ENCODE measurements at places on chromosomes 3 and 15.
A peak's percentile ranks its signal among the peaks of the same experiment; 100 is the strongest.

DNA sequence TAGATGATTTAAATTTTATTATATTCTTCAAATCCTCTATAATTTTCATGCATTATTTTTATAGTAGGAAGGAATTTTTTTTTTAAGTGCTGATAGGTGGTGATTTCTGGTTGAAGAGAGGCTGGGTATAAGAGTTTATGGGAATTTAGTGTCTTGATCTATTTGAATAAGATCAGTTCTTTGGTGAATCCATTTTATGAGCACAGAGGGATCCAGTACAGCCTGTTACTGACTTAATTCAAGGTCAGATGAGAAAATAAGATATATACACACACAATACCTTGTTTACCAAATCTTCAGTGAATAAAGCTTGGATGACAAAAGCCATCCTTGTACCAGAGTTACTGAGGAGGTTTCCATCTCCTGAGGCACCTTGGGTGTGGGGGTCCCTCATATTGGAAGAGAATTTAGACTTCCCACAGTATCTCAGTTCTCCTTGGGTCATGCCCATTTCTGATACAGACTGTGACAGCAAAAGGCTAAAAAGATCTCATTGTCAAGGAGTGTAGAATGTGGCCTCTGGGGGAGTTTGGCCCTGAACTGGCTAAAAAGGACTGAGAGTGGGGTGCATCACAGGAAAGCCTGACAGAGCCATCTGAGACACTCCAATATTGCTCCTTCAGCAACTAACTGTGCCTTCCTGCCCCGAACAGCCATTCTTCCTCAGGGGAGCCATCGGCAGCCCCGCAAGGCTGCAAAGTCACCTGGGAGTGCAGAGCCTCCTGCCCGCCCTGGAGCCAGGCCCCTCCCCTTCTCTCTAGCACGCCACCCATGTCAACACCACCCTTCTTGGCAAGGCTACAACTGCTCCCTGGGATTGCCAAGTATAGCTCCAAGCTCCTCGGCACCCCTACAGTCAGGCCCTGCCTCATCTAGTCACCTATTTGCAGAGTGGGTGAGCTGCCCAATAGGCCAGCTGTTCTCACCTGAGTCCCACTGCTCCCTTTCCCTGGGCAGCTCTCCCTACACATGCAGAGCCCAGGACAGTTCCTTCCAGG is 43.1 kb upstream of the HACD2 start:
- DNase-seq = no peak

GRCh38 chr3:165193366-165194254 is 2.6 kb downstream of the SLITRK3 start:
- DNase-seq = no peak

- DNase-seq = no peak
Observed at GRCh38 chr15:78353093-78353492, 12.9 kb downstream of the CRABP1 start.

GRCh38 chr3:129572603-129573002 is 29.6 kb downstream of the H1-8 start:
- no peak for DNase-seq

- DNase-seq = peak; percentile 38
Observed at GRCh38 chr3:188792793-188793192, 379.0 kb upstream of the TPRG1 start.

DNA sequence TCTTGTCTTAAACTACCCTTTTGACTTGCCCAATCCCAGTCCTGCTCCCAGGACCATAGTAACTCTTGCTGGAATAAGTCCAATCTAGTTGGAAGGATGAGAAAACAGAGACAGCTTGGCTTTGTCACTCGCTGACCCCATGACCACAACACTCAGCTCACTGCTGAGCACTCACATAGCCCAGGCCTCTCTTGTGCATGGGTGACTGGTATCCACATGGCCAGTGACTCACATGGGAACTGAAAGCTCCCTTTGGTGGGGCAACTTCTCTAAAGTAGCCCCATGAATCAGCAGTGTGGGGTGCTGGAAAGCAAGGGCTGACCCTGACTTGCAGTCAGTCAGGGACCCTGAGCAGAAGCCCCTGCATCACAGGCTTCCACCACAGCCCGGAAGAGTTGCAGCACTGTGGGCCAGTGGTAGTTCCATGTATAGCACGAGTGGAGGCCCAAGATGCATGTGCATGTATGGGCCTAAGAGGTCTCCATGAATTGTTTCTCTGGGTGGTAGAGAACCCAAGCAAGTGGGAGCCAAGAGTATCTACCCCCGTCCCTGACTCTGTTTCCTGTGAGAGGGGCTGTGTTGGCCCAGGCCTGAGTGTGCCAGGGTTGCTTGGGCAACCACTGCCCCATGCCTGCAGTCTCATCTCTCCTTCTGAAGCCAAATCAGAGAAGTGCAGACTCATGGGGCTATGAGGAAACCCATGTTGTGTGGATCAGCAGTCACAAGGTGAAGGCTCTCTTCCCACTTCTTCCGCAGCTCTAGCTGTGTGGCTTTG is 62.1 kb upstream of the XCR1 start:
- no peak for DNase-seq

GRCh38 chr3:126546549-126547239 is 12.0 kb downstream of the C3orf22 start:
- no peak for DNase-seq

DNA sequence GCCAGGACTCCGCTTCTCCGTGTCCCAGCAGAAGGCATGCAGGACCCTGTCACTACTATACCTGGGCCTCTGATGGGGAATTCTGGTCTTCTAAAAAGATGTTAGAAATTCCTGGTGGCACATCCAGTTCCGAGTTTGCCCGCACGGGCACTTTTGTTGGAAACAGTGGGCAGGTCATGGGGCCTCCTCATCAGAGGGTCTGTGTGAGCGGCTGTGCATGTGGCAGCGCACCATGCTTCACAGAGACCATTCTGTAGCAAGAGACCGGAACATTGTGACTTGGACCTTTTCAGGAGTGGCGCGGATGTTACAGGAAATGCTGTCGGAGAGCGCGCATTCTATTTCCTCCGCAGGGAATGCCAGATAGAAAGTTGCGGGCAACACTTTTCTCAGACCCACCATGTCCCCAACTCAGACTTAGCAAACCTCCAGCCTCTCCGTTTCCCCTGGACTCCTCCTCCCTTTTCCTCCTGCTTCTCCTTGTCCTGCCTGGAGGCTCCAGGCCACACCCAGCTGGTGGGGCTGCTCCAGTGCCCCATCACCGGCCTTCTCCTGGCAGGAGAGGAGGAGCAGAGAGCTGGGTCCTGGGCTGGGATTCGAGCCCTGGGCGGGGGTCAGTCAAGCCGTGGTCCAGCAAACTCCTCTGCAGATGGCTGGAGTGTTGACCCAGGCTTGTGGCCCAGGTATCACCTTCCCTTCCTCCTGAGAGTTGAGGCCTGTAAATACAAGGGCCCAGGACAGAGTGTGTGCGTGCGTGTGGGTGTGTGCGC is 46.6 kb downstream of the KLF13 start:
- no peak for DNase-seq

DNA sequence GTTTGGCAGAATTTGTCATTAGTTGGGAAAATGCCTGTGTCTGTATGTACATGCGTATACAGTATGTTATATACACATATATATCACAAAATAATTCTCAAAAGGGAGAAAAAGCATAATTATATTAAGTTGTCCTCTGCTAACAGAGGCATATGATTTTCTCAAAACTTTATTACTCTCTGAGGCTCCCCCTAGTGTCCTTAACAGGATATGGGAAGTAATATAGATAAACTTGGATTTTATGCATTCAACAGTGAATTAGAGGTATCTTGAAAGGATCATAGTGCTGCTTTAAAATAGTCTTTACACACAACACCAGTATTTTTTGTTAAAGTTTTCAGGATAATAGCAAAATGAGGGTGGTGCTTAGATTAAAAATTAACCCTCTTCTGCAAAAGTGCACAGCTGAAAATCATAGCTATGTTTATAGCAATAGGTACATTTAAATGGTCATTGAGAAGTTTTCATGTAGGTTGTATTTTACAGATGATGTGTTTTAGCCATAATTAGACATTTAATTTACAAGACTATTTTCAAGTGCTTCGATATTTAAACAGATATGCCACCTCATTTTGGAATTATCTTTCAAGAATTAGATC is 454.0 kb upstream of the ROBO2 start:
- no peak for DNase-seq

DNA sequence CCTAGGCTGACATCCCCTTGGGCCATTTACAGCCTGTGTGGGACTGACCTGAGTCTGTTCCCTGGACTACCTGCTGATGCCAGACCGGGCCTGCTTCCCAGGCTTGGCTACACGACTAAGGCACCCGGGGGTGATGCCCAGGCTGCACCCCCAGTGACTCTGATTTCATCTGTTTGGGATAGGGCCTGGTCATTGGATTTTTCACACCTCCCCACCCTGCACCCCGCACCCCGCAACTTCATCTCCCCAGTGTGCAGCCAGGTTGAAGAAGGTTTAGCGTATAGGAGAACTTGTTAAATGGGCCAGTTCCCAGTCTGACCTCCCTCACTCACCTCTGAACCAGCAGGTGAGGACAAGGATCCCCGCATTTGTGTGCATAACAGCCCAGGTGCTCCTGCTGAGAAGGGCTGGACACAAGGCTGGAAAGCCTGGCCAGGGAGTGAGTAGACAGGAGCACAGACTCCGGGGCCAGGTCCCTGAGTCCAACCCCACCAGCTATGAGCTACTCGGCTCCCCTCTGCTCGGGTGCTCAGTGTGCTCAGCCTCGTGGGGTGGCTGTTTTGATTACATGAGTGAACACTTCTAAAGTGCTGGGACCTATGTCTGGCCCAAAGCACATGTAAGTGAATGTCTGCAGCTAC is 18.5 kb downstream of the SLC6A20 start:
- DNase-seq = no peak

- DNase-seq = no peak
Observed at GRCh38 chr3:151562891-151563290, 102.0 kb upstream of the IGSF10 start.

GRCh38 chr3:142912402-142913172 is 23.7 kb upstream of the PCOLCE2 start:
- DNase-seq = no peak

DNA sequence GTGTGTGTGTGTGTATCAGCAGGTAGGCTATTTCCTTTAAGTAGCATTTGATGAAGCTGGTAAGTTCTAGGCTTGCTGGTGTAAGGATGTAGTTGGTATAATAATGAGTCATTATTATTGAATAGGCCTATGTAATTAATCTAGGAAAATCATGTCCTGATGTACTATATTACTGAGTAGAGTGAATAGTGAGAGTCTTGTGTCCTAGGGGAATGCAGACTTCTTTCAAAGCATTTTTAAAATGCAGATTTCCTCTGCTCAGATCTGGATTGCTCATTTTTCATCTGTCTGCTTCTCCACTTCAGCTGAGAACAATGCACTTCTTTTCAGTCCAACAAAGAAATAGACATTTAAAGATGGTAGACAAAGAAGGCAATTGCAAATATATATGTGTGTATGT is 434.2 kb upstream of the ONECUT1 start:
- DNase-seq = no peak

GRCh38 chr3:2097641-2098191 is 950 bp upstream of the CNTN4 start:
- DNase-seq = no peak

DNA sequence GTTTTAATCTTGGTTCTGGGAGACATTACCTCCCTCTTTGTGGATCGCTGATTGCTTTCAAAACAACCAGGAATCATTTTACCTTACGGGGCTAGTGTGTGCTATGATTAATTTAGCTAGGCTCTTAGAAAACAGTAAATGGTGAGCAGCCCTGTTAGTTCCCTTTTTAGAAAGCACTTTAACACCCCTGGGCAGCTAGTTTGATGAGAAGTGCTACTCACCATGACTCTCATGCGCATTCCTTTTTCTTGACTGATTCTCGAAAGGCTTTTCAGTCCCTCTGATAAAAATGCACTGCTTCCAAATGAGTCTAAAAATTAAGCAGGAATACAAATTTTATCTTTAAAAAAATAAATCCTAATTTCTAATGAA is 75.3 kb upstream of the LEKR1 start:
- DNase-seq = no peak

- DNase-seq = no peak
Observed at GRCh38 chr3:124318656-124319055, 326.7 kb upstream of the ROPN1 start.

GRCh38 chr3:194518652-194519051 is 31.9 kb upstream of the ATP13A3 start:
- no peak for DNase-seq

DNA sequence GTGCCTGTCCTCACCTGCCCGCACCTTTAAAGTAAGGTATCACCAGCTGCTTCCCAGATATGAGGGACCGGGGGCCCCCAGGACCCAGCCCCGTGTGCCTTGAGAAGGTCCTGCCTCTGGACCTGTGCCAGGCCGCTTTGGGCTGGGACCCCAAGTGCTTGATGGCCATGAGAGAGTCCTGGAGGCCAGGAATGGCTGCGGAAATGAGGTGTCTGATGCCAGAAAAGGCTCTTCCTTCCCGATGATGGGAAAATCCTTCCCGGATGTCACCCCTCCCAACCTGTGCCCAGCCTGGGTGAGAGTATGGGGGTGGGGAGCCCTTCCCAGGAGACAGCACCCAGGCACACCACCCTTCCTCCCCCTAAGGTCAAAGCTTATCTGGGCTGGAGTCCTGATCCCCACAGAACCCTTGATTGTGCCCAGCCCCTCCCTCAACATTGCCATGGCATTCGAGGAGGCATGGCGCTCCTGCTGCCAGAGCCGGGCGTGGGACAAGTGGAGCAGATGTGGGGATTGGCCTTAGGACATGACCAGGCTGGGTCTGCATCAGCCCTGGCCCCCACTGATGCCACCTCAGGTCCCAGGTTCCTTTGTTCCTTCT is 14.2 kb downstream of the SEMA3F start:
- no peak for DNase-seq

DNA sequence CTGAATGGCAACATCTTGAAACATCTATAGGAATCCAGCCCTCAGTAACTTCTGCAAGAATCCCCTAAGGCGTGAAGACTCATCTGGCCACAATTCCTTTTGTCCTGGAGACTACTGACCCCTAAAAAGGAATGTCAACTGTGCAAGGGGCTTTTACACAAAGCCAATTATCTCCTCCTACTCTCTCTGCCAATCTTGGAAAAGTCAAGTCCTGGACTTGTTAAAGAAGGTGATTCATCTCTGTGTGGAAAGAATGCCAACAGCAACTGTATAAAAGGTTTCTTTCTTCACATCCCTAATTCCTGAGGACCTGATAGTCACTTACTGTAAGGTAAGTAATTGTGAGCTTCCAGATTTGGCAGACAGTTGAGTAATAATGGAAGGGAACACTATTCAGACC is 22.3 kb downstream of the THRB start:
- DNase-seq = no peak

DNA sequence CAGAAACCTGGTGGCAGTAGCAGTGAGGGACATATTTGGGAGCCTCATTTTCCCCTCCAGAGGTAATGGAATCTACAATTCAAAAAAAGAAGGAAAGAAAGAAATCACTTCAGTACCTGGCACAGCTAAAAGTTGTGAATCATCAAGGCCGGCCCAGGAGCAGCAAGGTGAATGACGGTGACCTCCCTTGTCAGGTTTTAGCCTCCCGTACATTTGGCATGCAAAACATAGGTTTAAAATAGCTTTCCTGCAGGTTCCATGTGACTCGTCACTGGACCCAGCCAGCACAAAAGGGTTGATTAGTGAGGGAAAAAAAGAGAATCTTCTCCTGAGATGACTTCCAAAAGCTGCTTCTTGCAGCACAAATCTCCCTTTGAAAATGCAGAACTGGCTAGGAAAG is 394.2 kb downstream of the LSAMP start:
- DNase-seq = no peak

- DNase-seq = peak; percentile 63
Observed at GRCh38 chr3:36876181-36876936, 68.5 kb downstream of the TRANK1 start.

GRCh38 chr3:107468782-107469181 is 54.0 kb upstream of the BBX start:
- no peak for DNase-seq

Measured in DND-41 (cell line).